ENCODE measurements at places on chromosomes 6 and 20.

DNA sequence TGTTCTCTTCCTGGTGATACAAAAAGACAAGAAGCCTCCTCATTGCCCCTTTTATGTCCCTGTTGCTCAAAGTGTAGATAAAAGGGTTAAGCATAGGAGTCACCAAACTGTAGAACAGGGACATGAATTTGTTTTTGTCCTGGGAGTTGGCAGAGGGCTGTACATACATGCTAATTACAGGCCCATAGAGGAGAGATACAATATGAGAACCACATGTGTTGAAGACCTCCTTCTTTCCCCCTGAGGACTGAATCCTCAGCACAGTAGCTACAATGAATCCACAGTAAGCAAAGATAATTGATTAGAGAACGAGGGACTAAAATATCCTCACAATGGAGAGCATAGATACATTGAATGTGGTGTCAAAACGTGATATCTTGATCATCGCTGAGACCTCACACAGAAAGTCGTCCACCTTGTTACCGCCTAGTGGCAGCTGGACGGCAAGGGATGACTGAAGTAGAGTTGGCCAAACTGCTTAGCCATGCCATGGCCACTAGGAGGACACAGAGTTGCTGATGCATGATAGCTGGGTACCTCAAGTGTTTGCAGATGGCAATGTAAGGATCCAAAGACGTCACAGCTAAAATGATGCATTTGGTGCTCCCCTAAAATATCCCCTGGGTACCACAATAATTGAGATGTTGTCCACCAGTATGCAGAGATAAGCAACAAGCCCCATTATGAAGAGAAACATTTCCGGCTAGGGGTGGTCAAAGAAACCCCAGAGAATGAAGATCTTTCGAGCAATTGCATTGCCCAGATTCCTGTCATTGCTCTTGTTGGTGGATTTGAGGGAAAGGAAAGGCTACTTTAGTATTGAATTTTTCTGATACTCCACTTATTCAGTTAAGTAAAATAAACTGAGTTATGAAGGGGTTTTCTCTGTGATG lies 15.0 kb downstream of the OR2B3 start:
- DNase-seq = no peak

DNA sequence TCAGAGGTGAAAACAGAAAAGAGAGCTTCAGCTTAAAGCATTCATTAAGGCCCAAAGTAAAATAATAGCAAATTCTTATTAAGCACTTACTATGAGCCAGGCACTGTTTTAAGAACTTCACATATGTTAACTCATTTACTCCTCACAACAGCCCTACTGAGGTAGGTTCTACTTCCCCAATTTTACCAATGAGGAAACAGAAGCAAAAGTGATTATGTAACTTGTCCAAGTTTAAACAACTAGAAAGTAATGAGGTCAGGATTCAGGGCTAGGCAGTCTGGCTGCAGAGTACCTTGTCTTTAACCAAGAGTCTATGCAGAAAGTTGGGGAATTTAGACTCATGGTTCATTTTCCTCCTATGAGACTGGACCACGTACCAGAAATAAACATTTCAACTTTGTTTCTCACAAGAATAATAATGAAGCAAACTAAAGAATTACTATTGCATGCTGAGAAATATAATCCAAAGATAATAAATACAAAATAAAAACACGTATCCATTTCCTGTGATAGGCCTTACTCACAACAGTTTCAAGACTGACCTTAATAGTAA lies 3.8 kb downstream of the COL21A1 start:
- DNase-seq = no peak

DNA sequence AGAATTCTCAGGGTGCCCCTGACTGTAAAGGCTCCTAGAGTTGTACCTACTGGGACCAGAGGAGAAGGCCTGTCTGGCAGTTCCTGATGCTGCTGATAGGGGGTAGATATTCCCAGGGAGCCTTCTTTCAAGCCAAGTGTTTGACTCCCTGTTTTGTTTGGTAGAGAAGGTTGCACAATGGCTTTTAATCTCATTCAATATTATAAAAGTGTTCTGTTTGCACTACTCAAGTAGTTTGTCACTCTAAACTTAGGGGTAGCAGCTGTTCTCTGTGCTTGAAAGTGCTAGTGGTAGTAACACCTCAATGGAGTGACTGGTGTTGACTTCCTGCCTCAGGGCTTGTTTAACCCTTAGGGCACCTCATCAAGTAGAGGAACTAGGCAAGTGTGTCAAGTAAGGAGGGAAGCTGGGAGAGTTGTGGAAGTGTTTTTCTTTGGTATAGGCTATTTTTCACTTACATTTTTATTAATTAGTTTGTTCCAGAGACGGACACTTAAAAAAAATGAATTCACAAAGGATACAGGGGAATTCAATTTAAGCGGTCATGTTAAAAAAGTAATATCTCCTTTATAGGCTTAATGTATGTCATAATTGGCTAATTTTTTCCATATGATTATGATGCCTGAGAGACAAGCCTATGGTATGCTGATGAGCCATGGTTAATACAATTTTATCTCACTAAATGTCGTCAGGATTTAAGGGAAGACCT lies 38.1 kb downstream of the BICRAL start:
- DNase-seq = peak; percentile 45

- no peak for DNase-seq
Measured at GRCh38 chr6:18436341-18436740, 49.2 kb downstream of the RNF144B start.

Data from NCI-H2107 (cell line).